ENCODE measurements at places on chromosomes 3 and 15.

DNA sequence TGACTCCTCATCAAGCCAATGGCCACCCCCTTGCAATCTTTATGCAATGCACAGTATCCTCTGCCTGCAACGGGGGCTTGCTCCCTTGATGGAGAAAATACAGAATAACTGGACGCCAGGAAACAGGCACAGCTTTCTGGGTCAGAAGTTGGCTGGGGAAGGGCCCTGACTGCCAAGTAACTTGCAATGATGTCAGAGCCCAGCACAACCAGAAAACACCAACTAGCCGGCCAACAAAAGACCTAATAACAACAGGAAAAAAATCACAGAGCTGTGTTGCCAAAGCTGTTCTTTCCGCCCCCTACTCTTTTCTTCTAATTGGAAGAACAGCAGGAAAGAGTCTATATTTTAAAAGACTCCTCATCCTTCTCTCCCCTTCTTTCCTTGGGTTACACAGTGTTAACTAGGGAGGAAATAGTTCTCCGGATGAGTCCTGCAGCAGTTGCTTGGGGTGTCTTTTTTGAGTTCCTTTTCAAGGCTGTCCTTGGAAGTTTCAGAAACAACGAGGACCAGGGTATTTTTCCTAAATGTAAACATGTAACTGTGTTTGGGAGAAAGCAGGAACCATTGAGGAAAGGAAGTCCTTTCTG is 1.4 kb upstream of the SEMA6D start:
- peak; percentile 50 for DNase-seq

DNA sequence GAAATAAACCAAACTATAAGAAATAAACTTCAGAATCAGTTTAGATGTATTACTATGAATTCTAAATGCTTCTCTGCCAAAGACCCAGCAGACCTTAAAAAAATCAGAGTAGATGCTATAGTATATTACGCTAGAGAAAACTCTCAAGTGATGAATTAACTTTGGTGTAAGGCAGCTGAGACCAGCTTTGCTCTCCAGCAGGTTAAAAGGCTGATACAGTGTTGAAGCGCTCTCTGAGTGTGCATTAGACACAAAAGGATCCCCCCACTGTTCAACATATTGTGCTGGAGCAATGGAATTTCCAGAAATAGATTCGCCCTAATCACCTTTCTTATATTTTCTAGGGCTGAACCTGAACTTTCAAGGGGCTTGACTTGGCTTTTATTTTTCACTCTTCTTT is 190.0 kb downstream of the EFHB start:
- DNase-seq = no peak

GRCh38 chr3:46141813-46142212 is 66.3 kb downstream of the CCR1 start:
- DNase-seq = no peak

DNA sequence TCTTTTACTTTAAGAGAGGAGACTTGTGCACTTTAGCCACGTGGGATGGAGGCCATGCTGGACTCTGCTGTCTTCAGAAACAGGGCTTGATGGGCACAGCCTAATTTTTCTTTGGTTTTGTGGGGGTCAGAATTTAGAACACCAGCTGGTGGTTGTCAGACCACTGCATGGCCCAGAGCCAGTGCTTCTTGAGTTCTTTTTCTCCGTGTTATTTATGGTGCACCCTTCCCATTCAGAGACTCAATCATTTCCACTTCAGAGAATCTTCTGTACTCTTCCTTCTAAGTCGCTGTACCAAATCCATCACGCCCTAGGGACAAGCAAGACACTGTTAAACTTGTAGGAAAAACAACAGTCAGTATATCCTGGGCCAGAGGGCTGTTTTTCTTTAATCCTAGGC is 20.1 kb downstream of the PRR23A start:
- no peak for DNase-seq

DNA sequence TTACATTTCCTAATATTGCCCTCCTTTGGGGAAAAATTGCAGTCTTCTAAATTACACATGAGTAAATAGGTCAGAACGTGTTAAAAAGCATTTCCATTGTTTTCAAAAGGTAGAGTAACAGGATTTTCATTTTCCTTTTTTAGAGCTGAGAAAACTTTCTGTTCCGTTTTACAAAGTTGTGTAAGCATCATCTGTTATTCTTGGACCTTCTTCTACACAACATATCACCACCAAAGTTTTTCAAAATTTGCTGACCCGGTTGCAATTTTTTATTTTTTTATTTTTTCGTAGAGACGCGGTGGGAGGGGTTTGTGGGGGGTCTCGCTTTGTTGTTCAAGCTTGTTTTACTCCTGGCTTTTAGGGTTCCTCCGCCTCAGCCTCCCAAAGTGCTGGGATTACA is 1.1 kb downstream of the CCDC39 start:
- DNase-seq = no peak

GRCh38 chr15:64687688-64688087 is 87.7 kb downstream of the RBPMS2 start:
- no peak for DNase-seq

- DNase-seq = no peak
These were observed 65.0 kb downstream of the WWTR1 start for GRCh38 chr3:149592758-149593240.

- DNase-seq = no peak
These were observed 21.0 kb upstream of the FBXL2 start for GRCh38 chr3:33256249-33256648.

DNA sequence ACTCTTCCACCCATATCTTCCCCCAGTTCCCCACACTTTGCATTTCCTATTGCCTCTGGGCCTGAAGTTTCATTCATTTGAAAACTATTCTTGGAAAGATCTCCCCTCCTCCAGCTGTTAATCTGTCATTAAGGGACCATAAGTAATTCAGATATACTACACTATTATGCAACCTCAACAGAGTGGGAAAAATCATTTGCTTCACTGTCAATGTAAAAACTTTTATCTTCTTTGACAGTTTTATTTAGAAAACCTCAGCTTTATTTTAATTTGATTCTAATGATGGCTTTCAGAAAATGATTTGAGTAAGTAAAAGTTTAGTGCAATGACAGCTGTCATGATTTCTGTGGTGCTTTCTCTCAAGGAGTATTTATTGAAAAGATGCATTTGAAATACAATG is 435.3 kb upstream of the KCNMB2 start:
- DNase-seq = no peak

GRCh38 chr3:135456108-135456790 is 509.3 kb upstream of the PPP2R3A start:
- DNase-seq = no peak
